ENCODE measurements at places on chromosomes 6 and 20. TPM values are rescaled to one million over a fixed set of nuclear protein-coding genes. Genes with fewer than 3 reads are reported as not detected.
A peak's percentile ranks its signal among the peaks of the same experiment; 100 is the strongest.

DNA sequence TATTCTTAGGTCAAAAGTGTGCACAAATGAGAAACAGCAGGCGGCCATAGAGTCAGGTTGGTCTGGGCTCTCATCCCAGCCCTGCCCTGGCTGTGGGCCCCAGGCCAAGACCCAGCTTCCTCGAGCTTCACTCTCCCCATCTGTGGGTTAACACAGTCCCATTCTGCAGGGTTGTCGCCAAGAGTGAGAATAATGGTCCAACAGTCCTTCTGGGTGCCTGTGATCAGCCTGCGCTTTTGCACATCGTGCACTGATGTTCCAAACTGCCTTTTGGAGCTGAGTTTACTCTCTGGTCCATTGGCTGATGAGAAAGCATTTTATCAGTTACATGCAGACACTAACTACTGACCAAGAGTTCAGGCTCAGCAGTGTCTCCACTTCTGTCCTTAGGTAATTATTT, 82.6 kb downstream of the INSM1 start:
- H3K36me3 ChIP-seq = peaks cover 26% of the 10 kb centered on the region
- H3K4me1 ChIP-seq = peaks cover 36% of the 10 kb centered on the region
- H3K4me3 ChIP-seq = no peak overlapping the region
- no peaks in the 10 kb centered on the region for H3K27me3 ChIP-seq

GRCh38 chr20:4833074-4833728, 111.5 kb downstream of the PRND start:
- no peak for DNase-seq
- no peaks in the 10 kb centered on the region for H3K36me3 ChIP-seq
- H3K4me1 ChIP-seq = peaks cover 3% of the 10 kb centered on the region
- no peak overlapping the region for H3K4me3 ChIP-seq

DNA sequence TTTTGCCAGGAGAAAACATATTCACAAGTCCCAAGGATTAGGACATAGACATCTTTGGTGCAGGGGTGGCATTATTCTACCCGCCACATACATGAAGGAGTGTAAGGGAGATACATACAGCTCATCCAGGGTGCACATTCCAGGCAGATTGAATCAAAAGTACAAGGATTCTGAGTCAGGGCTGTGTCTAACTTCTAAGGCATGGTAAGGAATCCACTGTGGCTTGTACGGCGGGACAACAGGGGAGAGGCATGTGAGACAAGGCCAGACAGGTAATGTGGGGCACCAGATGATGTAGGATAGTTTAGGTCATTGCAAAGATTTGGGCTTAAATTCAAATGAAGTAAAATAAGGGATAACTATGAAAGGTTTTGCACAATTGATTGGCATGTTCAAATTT, 780.9 kb downstream of the C6orf118 start:
- H3K27me3 ChIP-seq = no peaks in the 10 kb centered on the region
- no peak overlapping the region for H3K4me3 ChIP-seq
- no peaks in the 10 kb centered on the region for H3K4me1 ChIP-seq

GRCh38 chr6:21802175-21802822, 208.7 kb downstream of the SOX4 start:
- H3K36me3 ChIP-seq = no peaks in the 10 kb centered on the region
- DNase-seq = no peak
- H3K4me1 ChIP-seq = no peaks in the 10 kb centered on the region
- no peak overlapping the region for H3K4me3 ChIP-seq

DNA sequence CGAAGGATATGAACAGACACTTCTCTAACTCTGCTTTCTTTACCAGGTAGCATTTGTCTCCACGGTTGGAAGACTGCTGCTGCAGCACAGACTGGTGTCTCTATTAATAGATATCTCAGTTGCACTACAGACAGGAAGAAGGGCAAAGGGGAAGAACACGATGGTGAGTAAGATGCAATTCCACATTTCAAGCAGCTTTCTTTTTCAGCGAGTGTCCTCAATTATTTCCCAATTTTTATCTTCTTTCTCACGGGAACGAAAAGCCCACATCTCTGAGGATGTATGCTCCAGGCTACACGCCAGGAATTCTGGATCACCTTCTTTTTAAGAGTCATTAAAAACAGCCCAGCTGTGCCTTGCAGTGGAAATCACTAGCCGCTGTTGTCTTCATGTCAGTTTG, 311.6 kb upstream of the ECI2 start:
- H3K27ac ChIP-seq = no peak overlapping the region
- DNase-seq = no peak
- H3K27me3 ChIP-seq = no peaks in the 10 kb centered on the region

- no peak for DNase-seq
- H3K4me1 ChIP-seq = no peaks in the 10 kb centered on the region
- H3K4me3 ChIP-seq = no peak overlapping the region
- no peak overlapping the region for H3K27ac ChIP-seq
- H3K36me3 ChIP-seq = no peaks in the 10 kb centered on the region
These were observed 135.2 kb downstream of the DLL1 start for GRCh38 chr6:170155464-170156196.

DNA sequence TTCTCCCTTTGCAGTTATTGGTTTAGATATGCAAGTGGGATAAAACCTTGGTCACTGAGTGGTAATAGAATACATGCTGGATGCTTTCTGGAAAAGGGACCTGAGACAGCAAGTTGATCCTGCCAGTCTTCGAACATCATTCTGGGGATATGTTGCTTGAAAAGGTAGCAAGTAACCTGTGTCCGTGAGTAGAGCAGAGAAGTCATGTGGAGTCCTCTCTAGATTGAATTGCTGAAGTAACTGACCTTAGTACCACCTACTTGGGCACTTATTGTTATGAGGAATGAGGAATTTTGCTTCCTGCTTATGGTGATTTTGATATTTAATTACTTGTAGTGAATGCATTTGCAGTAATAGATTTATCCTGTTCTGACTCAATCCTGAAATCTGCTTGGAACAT, 367.3 kb upstream of the IMPG1 start:
- H3K4me3 ChIP-seq = no peak overlapping the region
- H3K36me3 ChIP-seq = no peaks in the 10 kb centered on the region
- no peaks in the 10 kb centered on the region for H3K4me1 ChIP-seq
- no peaks in the 10 kb centered on the region for H3K27me3 ChIP-seq

DNA sequence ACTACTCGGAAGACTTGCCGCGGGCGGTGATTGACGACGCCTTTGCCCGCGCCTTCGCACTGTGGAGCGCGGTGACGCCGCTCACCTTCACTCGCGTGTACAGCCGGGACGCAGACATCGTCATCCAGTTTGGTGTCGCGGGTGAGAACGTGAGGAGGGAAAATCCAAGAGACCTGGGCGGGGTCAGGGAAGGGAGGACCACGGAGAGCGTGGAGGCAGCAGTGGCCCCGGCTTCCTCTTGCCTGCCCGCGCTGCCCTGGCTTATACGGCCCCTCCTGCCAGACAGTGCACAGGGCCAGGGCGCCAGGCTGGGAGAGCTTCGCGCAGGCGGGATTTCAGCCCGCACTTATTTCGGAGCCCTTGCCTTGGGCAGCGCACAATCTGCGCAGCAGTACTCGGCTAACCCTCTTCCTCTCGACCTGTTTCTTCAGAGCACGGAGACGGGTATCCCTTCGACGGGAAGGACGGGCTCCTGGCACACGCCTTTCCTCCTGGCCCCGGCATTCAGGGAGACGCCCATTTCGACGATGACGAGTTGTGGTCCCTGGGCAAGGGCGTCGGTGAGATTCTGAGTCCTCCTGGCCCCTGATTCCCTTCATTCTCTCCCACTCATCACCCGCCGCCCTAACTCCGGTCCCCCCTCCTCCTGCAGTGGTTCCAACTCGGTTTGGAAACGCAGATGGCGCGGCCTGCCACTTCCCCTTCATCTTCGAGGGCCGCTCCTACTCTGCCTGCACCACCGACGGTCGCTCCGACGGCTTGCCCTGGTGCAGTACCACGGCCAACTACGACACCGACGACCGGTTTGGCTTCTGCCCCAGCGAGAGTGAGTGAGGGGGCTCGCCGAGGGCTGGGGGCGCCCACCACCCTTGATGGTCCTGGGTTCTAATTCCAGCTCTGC, 2.0 kb downstream of the MMP9 start:
- H3K27me3 ChIP-seq = peaks cover 60% of the 10 kb centered on the region
- DNase-seq = no peak
- H3K4me1 ChIP-seq = peaks cover 56% of the 10 kb centered on the region
- peaks cover 5% of the 10 kb centered on the region for H3K36me3 ChIP-seq

DNA sequence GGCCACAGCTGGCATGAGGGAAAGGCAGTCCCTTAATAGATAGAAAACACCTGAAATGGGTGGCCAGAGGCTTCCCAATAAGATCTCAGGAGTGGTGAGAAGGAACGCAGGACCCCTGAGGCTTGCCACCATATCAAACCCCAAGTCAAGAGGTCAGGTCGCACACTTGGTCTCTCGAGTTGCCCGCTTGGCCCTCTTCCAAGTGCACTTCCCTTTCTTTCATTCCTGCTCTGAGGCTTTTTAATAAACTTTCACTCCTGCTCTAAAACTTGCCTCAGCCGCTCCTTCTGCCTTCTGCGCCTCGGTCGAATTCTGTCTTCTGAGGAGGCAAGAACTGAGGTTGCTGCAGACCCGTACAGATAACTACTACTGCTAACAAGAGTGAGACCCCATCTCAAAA, 64.2 kb downstream of the SLC2A10 start:
- no peaks in the 10 kb centered on the region for H3K36me3 ChIP-seq
- no peak for DNase-seq
- H3K4me3 ChIP-seq = no peak overlapping the region
- H3K4me1 ChIP-seq = no peaks in the 10 kb centered on the region
- H3K27me3 ChIP-seq = peaks cover 8% of the 10 kb centered on the region
- H3K27ac ChIP-seq = no peak overlapping the region

GRCh38 chr20:62475027-62475771, 596 bp downstream of the GATA5 start:
- no peak overlapping the region for H3K27ac ChIP-seq
- H3K27me3 ChIP-seq = peaks cover 45% of the 10 kb centered on the region
- no peak overlapping the region for H3K4me3 ChIP-seq
- H3K4me1 ChIP-seq = no peaks in the 10 kb centered on the region

DNA sequence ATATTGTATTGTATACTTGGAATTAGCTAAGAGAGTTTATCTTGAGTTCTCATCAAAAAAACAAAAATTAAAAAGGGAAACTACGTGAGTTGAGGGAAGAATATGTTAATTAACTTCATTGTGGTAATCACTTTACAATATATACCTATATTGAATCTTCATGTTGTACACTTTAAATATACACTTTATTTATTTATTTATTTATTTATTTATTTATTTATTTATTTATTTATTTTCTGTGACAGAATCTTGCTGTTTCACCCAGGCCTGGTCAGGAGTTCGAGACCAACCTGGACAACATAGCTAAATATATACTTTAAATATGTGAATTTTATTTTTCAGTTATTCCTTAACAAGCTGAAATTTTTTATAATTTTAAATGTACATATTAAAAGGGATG, 74.1 kb downstream of the VIP start:
- no peak overlapping the region for H3K27ac ChIP-seq
- H3K27me3 ChIP-seq = no peaks in the 10 kb centered on the region
- no peaks in the 10 kb centered on the region for H3K4me1 ChIP-seq
- no peak for DNase-seq

DNA sequence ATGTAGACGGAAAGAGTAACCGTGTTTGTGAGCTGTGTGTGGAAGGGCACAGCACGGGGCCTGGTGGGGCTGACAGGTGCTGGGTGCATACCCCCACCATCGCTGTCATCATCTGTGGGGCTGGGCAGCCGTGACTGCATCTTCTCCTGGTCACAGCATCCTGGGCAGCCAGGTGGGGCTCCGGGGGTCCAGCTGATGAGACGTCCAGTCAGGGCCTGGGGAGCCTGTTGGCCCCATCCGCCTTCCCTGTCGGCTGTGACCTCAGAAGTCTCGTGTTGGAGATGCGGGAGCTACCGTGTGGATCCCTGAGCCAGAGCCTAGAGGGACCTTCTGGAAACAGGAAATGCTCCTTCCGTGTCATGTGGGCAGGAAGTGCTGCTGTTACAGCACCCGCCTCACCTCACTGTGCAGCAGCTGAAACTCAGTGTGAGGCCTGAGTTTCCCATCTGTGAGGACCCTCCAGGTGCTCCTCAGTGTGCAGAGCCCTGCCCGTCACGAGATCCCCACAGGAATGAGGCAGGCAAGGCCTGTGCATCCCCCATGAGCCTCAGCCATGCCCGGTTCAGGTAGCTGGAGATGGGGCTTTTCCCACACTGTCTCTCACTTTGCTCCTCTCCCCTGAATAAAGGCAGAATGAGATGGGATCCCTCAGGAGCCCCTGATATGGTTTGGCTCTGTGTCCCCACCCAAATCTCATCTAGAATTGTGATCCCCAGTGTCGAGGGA, 108.7 kb downstream of the ERMARD start:
- H3K27ac ChIP-seq = no peak overlapping the region
- no peak overlapping the region for H3K4me3 ChIP-seq
- DNase-seq = peak; percentile 6
- no peaks in the 10 kb centered on the region for H3K36me3 ChIP-seq

DNA sequence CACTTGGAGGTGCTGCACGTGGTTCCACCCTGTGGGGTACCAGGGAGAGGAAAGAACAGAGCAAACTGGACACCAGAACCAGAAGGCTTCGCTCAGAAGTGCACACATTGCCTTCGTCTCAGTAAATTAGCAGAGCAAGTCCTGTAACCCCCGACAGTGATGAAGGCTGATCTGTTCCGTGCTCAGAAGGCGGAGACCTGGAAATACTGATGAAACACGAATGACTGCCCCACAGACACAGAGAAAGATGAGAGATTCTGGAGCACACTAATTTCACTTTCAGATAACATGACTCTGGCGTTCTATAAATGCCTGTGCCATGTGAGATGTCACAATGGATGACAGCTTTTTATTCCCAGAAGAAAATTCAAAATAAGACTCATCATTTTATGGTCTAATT, 44.2 kb upstream of the CCR6 start:
- peaks cover 39% of the 10 kb centered on the region for H3K27me3 ChIP-seq
- no peak overlapping the region for H3K4me3 ChIP-seq

DNA sequence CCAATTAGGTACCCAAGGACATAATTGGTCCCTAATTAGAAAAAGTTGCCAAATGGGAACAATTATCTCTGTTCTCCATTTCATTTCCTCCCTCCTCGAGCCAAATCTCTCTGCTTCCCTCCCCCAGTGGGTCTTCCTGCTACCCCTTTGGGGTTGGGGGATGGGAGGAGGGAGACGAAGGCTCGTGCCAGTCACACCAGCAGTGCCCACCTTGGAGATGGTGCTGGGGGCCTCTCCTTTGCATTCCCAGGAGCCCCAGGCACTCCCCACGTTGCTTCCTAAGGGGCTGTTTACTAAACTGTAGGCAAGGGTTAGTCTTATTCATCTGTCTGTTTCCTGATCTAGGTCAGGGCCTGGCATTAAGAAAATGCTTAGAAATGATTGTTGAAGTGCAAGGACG, 33.1 kb downstream of the MDFI start:
- H3K4me3 ChIP-seq = no peak overlapping the region
- H3K27ac ChIP-seq = no peak overlapping the region
- H3K27me3 ChIP-seq = peaks cover 28% of the 10 kb centered on the region
- DNase-seq = no peak
- H3K36me3 ChIP-seq = no peaks in the 10 kb centered on the region

- no peaks in the 10 kb centered on the region for H3K36me3 ChIP-seq
- DNase-seq = no peak
- H3K4me1 ChIP-seq = no peaks in the 10 kb centered on the region
- H3K27me3 ChIP-seq = no peaks in the 10 kb centered on the region
- no peak overlapping the region for H3K27ac ChIP-seq
These were observed 677.7 kb downstream of the DOK5 start for GRCh38 chr20:55153001-55153645.

- no peak overlapping the region for H3K4me3 ChIP-seq
- no peaks in the 10 kb centered on the region for H3K27me3 ChIP-seq
- H3K36me3 ChIP-seq = no peaks in the 10 kb centered on the region
- H3K4me1 ChIP-seq = no peaks in the 10 kb centered on the region
These were observed 306.3 kb upstream of the IRAK1BP1 start for GRCh38 chr6:78561015-78561414.

Gene RAET1G
- not detected for total RNA-seq

Gene GMDS
- total RNA-seq = 36.9 TPM

Gene RNF217
- total RNA-seq = 3.1 TPM

Gene OR14J1
- not detected for total RNA-seq

Gene SSTR4
- not detected for total RNA-seq

Gene SFT2D1
- total RNA-seq = 54.5 TPM

Gene RUNX2
- 60.8 TPM for total RNA-seq

Data from activated T-helper 2 cell treated with anti-CD3 and anti-CD28 coated beads, Interferon-gamma antibody, Interleukin-2, Interleukin-4, amounts not matched to agents 10 μg/mL and 5 μg/mL and 100 μg/mL, durations not matched to agents 14 hours and 24 hours and 36 hours (primary cell).